H9 (cell line): ENCODE measurements at places on chromosomes 5 and 9. TPM values are rescaled to one million over a fixed set of nuclear protein-coding genes. Genes with fewer than 3 reads are reported as not detected.
A peak's percentile ranks its signal among the peaks of the same experiment; 100 is the strongest.

DNA sequence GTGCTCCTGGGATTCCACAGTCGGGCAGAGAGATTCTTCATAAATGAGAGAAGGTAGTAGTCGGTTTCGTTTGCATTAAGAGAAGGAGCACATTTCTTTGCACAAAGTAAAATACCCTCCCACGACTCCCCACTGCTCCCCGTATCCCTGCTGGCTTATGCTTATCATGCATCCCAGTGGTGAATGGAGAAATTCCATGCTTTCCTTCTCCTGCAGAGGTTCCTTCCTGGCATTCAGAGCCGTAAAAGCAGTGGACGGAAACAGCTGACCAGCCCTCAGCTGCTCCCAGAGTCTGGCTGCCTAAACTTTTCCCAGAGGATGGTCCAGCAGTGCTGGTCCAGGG, 93.1 kb downstream of the C9orf152 start:
- peaks cover 12% of the 10 kb centered on the region for H3K4me1 ChIP-seq
- no peak for DNase-seq
- no peaks in the 10 kb centered on the region; the same call in 2 of the 3 replicates for H3K36me3 ChIP-seq

DNA sequence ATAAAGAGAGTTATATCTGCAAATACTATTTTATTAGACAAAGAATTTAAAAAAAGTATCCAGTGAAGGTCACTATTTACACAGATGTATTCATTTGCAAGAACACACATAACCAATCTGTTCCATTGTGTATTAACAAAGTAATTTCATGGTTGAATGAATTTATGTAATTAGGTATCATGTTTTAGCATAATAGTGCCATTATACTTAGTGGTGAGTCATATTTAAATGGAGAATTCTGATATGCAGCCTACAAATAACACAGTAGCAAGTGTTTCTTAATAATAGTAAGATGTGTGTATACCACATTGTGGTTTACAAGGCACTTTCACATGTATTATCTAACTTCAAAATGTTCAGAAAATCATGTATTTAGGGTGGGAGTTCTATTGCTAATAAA, 1028.5 kb upstream of the ACO1 start:
- H3K27ac ChIP-seq = no peak overlapping the region
- H3K36me3 ChIP-seq = no peaks in the 10 kb centered on the region
- H3K27me3 ChIP-seq = no peaks in the 10 kb centered on the region
- no peaks in the 10 kb centered on the region for H3K4me1 ChIP-seq
- DNase-seq = no peak

GRCh38 chr9:89604729-89605464, at the start of gene GADD45G:
Gene GADD45G (plus strand): TSS chr9:89605012. CDS start chr9:89605122, 110 bp downstream.
- H3K4me3 ChIP-seq = peak within 1 kb of the TSS; percentile 92
- H3K36me3 ChIP-seq = peaks cover 11% of the 10 kb centered on the region
- H3K4me1 ChIP-seq = no peaks in the 10 kb centered on the region; the same call in 1 of the 2 replicates
- peak; percentile 97 for DNase-seq
- no peaks in the 10 kb centered on the region for H3K27me3 ChIP-seq
- H3K27ac ChIP-seq = no peak within 1 kb of the TSS

DNA sequence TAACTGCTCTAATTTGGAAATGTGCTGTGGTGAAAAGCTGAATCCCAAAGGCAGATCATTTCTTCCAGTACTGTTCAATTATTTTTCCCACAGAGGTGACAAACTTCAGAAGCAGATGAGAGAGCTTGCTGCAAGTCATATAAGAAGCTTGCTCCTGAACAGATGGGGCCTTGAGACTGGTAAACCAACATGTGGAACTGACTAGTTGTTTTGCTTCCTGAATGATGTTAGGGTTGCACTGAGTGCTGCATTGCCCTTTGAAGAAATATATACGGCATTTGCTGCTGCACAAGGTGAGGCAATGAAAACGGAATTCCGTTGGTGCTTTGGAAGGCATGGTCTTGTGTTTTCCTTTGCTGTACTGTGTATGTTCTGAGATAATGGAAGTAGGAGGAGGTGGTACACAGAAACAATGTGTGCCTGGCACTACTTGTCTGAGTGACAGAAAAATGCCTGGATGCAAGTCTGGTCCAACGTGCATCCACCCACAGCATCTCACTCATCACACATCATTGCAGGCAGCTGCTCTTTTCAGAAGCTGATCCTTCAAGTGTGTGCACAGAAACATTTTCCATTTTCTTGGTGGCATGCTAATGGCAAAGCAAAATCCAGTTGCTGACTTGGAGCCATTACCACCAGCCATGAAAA, 76.9 kb downstream of the ANKH start:
- H3K27me3 ChIP-seq = no peaks in the 10 kb centered on the region
- H3K27ac ChIP-seq = no peak overlapping the region
- H3K4me1 ChIP-seq = no peaks in the 10 kb centered on the region

DNA sequence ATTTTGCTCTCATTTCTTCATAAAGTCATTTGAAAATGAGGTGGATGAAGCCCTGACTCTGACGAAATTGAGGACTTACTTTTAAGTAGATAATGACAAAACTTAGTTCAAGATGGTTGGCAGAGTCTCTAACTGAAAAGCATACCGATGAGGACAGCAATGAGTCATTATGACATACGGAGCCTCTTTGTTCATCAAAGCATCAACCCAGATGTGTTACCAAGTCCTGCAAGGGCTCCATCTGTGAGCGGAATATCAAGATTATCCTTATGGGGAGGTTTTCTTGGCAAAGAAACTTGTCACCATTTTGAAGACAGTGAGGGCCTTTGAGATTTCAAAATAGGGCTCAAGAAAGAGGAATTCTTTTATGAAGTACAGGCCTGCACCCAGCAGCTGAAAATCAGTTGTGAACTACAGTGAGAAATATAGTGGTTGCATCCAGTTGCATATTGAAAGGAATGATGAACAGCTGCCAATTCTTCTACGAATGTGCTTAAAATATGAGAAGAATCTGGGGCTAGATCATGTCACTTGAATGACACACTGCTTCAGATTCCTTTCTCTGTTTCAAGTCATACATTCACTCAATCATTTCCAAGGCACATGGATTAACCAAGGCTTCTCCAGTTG, 86.6 kb upstream of the SLC24A2 start:
- no peak overlapping the region for H3K27ac ChIP-seq
- H3K36me3 ChIP-seq = no peaks in the 10 kb centered on the region; the same call in 1 of the 3 replicates
- H3K4me3 ChIP-seq = no peak overlapping the region
- no peaks in the 10 kb centered on the region for H3K27me3 ChIP-seq
- no peak for DNase-seq
- no peaks in the 10 kb centered on the region for H3K4me1 ChIP-seq

GRCh38 chr5:82234885-82235284, 43.3 kb downstream of the RPS23 start:
- H3K4me3 ChIP-seq = no peak overlapping the region
- no peaks in the 10 kb centered on the region for H3K27me3 ChIP-seq
- DNase-seq = no peak

GRCh38 chr9:33445389-33446239, 1.8 kb downstream of the AQP3 start:
- H3K4me1 ChIP-seq = peaks cover 4% of the 10 kb centered on the region; the same call in 1 of the 2 replicates
- DNase-seq = no peak
- no peak overlapping the region for H3K27ac ChIP-seq

- no peaks in the 10 kb centered on the region for H3K36me3 ChIP-seq
Measured at GRCh38 chr5:501105-501830, 23.0 kb downstream of the SLC9A3 start.

DNA sequence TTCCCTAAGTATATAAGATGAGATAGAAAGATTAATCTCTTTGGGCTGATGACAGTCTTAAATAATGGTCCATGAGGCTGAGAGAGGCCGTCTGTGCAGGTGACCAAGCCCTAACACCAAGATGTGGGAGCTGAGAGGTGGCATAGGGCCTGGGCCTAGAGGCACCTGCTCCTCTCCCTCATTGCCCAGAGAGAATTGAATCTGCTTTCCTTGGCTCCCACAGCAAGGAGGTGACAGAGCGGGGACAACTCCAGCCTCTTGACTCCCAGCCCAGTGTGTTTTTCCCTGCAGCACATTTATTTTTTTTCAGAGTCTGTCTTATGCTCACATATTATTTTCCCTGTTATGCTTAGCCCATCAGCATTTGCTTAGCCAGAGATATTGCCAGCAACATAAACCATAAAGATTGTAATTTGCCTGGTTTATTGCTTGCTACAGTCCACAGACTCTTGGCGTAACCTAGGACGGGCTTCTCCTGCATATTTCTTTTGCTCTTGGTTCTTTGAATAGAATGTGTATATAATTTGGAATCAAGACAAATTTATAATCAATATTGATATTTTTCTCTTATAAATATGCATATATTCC, 105.6 kb downstream of the NTRK2 start:
- no peak for DNase-seq
- no peaks in the 10 kb centered on the region for H3K4me1 ChIP-seq
- no peaks in the 10 kb centered on the region for H3K36me3 ChIP-seq
- no peaks in the 10 kb centered on the region for H3K27me3 ChIP-seq

GRCh38 chr5:135304352-135305221, 94.4 kb downstream of the MACROH2A1 start:
- H3K27ac ChIP-seq = no peak overlapping the region
- no peaks in the 10 kb centered on the region for H3K36me3 ChIP-seq
- no peaks in the 10 kb centered on the region; the same call in 1 of the 2 replicates for H3K27me3 ChIP-seq
- no peak for DNase-seq
- H3K4me1 ChIP-seq = no peaks in the 10 kb centered on the region

The PCDHB14 gene
- 1.5 and 2.4 TPM in 2 replicates for total RNA-seq

The PTPN3 gene
- 2.2 and 2.6 TPM in 2 replicates for total RNA-seq
